GM03348 (cell line): ENCODE measurements at places on chromosomes 4 and X.

DNA sequence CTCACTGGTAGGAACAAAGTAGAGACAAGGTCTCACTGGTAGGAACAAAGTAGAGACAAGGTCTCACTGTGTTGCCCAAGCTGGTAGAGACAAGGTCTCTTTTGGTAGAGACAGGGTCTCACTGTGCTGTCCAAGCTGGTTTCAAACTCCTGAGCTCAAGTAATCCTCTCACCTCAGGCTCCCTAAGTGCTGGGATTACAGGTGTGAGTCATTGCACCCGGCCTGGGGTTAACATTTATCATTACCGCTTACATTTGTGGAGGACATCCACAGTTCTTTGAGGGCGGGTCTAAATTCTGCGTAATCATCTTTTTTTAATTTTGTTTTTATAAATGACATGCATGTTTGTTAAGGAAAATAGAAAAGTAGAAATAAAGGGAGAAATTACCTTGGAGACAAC lies 12.0 kb downstream of the RAB33B start:
- no peak for DNase-seq

- no peak for DNase-seq
Observed at GRCh38 chr4:7155590-7156071, 36.7 kb upstream of the SORCS2 start.

DNA sequence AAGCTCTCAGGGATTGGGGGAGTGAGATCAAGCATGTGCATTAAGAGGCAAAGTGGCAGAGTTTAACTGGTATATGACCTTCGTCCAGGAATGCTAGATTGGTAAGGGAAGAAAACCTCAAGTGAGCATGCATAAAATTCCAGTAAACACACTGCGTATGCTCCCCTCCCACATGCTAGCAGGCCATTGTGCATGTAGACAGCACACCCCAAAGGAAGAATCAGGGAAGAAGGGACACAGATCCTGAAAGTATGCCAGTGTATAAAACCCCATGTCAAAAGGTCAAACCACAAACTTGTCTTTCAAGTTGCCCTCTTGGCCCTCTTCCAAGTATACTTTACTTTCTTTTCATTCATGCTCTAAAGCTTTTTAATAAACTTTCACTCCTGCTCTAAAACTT lies 405.2 kb upstream of the CNKSR2 start:
- DNase-seq = no peak

DNA sequence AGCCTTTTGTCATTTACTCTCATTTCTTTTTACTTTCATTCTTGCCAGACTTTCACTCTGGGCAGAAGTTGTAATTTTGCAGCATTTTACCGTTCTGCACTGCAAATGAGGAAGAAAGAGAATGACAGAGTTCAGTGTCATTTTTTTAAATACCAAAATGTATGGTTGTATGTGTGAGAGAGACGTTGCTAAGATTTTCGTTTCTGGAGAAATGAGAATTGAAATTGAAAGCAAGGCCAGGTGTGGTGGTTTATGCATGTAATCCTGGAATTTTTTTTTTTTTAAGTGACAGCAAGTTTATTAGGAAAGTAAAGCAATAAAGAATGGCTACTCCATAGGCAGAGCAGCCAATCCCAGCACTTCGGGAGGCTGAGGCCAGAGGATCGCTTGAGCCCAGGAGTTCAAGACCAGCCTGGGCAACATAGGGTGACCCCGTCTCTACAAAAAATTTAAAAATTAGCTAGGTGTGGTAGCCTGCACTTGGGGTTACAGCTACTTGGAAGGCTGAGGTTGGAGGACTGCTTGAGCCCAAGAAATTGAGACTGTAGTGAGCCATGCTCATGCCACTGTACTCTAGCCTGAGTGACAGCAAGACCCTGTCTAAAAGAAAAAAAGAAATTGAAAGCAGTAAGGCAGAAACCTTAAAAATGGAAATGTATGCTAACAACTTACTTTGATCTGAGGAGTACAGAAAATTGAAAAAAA lies 12.9 kb downstream of the DCK start:
- no peak for DNase-seq

DNA sequence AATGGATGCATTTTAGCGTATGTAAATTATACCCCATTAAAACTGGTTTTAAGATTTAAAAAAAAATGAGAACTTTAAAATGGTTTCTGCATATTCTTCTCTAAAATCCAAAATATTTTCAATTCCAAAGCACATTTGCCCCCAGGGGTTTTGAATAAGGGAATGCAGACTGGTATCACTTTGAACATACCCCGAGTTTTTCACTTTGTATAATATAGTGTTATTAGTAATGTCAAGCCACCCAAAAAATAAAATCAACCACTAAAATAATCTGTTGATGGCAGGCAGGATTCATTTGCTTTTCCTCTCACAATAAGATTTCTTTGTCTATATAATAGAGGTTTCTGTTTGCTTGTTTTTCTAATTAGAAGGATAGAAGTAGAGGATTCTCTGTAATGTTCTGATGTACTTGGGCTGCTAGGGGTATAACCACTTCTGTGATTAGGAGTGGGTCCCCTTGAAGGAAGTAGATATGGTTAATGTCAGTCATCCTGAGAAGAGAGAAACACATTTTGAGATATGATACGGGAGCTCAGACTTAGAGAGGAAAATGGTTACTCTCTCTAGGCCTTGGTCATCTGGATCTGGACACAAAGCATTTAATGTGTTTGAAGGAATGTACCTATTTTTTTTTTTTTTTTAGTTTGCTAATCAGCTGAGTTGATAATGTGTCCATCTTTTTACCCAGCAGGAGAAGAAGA lies 9.3 kb upstream of the LIN54 start:
- DNase-seq = no peak

- peak; percentile 78 for DNase-seq
Observed at GRCh38 chr4:19936476-19936875, 315.2 kb upstream of the SLIT2 start.

DNA sequence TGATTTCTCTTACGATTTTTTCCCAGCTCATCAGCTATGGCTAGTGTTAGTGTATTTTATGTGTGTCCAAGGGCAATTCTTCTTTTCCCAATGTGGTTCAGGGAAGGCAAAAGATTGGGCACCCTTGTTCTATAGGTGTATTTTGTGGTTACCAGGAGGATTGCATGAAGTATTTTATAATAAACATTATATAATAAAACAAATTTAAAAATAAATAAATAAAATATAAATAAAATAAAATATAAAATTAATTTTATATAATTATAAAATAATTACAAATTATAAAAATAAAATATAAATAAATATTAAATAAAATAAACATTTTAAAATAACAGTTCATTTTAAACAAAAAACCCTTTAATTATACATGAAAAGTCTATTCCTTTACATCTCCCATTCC lies 35.6 kb upstream of the UGT2B10 start:
- no peak for DNase-seq

DNA sequence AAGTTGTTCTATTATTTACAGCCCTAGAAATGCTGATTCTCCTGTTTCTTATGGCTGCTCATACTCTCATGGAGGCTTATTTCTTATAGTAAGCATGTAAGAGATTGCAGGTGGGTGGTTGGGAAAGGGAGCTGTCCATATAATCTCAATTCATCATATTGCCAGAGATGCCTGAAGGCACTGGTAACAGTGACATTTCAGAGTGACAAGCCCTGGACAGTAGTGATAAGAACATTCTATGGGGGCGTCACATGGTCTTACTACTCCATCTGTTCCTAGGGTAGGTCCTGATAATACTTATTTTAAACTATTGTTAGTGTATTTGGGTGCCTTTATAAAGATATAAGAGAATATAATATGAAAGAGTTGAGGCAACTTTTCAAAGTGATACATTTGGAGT lies 171.5 kb downstream of the CFAP299 start:
- no peak for DNase-seq

DNA sequence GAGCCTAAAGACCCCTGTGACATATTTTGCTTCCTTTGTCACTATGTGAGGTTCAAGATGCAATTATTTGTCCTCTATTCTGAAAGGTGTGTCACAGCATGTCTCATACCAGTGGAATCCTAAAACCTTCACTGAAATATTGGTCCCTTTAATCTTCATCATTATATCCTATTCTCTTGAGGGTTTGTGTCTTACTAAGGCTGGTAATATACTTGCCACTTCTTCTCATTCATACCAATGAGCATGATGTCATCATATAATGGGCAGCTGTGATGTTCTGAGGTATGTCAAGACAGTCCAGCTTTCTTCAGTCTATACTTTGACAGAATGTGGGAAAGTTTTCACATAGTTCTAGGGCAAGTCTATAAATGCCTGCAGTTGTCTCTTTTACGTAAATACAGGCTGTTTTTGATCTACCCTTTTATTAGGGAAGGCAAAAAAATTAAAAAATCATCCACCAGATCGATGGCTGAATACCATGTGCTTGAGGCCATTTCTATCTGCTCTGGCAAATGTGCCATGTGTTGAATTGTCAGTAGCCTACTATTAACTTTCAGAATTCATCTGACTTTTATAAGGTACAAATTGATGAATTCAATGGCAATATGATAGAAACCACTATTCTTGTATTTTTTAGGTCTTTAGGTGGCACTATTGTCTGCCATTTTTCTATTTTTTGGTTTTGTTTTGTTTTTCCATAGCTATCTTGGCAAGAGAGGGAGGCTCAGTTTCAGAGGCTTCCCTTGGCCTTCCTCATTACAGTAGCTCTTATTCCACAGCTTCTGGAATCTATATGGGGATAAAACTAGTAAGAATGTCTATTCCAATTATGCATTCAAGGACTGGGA lies 209.0 kb downstream of the PPARGC1A start:
- DNase-seq = no peak

DNA sequence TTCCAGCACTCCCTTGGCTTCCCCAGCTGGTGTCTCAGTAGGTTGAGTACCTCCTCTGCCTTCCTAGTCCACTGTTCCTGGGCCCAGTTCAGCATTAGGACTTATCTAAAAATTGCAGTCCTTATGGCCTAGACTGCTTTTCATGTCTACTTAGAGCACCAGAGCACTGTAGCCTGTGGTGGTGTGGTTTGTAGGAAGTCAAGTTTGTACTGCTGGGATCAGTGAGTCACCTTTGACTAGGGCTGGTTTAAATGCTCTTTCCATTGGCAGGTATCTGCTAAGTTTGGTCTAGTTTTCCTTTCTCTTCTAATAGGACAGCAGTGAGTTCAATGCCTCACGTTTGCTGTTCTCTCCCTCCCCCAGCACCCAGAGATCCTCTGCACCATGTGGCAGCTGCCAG lies 233.6 kb upstream of the WDFY3 start:
- DNase-seq = no peak

GRCh38 chrX:66126662-66127061 lies 37.4 kb upstream of the HEPH start:
- no peak for DNase-seq

DNA sequence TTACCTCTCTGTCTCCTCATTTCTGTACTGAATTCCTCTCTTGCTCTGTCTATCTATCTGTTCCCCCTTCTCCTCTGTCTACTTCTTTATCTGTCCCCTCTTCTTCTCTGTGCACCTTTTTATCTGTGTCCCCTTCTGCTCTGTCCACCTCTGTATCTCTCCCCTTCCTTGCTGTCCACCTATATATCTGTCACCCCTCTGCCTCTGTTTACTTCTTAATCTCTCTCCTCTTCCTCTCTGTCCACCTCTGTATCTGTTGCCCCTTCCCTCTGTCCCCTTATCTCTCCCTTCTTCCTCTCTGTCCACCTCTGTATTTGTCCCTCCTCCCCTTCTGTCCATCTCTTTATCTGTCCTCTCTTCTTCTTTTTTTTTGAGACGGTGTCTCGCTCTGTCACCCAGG lies 8.9 kb downstream of the CCDC22 start:
- DNase-seq = no peak

DNA sequence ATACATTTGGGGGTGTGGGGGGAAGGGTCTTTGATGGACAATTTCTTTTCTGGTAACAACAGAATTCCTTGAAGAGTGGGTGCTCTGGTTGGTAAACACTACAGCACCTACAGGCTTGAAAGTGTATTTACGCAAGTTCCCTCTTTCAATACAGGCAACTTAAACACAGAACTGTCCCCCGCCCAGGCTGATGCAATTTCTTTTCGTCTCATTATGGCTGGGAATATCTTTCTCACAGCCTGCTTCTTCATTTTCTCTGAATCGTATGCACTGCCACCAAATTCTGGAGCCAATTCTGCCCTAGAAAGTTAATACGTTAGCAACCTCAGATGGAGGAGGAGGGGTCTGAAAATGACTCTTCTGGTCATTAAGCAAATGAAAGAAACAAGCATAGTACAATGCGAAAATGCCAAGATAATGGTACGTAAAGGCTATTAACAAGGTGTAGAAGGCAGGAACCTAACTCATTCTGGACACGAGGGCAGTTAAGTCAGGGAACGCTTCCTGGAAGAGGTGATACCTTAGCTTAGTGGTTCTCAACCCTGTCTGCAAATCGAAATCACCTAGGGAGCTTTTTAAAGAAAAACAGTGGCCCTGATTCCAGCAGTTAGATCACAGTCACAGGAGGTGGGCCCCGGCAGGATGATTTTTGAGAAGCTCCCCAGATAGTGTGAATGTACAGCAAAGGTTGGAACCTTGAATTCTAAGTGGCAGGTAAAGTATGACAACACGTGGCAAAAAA lies 1.0 kb downstream of the AGA start:
- DNase-seq = peak; percentile 9

DNA sequence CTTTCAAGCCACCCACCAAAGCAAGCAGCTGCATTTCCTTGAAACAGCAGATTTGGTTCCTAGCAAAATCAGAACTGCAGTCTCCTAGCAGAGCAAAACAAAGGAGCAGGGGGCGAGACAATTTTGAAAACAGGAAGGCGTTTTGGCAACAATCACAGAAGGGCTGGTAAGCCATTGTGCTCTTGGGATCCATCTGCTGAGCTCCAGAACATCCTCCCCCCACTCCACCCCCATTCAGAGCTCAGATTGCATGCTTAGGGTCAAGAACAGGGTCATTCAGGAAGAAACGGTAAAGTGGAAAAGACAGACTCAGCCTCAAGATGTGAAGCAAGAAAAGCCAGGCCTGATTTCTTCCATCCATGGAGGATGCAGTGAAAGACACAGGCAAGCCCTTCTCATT lies 7.6 kb upstream of the PCDH19 start:
- no peak for DNase-seq

- DNase-seq = peak; percentile 41
Observed at GRCh38 chr4:121738780-121739535, 26.0 kb downstream of the SMIM43 start.

DNA sequence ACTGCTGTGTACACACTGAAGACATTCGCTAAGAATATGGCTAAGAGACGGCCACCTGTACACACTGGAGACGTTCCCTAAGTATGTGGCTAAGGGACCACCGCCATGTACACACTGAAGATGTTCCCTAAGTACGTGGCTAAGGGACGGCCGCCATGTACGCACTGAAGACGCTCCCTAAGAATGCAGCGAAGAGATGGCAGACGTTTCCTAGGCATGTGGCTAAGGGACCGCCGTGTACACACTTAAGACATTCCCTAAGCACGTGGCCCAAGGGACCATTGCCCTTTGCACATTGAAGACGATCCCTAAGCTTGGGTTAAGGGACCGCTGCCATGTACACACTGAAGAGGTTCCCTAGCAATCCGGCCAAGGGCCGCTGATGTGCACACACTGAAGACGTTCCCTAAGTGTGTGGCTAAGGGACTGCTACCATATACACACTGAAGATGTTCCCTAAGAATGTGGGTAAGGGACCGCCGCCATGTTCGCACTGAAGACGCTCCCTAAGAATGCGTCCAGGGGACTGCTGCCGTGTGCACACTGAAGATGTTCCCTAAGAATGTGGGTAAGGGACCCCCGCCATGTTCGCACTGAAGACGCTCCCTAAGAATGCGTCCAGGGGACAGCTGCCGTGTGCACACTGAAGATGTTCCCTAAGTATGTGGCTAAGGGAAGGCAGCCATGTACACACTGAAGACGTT lies 36.7 kb downstream of the DHRSX start:
- DNase-seq = no peak

- no peak for DNase-seq
Observed at GRCh38 chrX:50108264-50108663, 92.5 kb downstream of the AKAP4 start.
